Glomerular endothelial cell (primary cell): ENCODE measurements at places on chromosomes 1 and 21.

GRCh38 chr1:63329621-63330330 is 7.4 kb downstream of the FOXD3 start:
- DNase-seq = no peak

DNA sequence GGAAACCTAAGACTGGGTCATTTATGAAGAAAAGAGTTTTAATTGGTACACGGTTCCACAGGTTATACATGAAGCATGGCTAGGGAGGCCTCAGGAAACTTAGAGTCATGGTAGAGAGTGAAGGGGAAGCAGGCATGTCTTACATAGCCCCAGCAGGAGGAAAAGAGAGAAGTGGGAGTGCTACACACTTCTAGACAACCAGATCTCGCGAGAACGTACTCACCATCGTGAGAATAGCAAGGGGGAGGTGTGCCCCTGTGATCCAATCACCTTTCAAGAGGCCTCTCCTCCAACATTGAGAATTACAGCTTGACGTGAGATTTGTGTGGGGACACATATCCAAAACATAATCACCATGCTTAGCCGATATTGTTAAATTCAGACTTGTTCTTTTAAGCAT is 62.8 kb downstream of the DYRK1A start:
- DNase-seq = no peak

GRCh38 chr1:175604039-175604941 is 139.1 kb downstream of the TNR start:
- DNase-seq = no peak

DNA sequence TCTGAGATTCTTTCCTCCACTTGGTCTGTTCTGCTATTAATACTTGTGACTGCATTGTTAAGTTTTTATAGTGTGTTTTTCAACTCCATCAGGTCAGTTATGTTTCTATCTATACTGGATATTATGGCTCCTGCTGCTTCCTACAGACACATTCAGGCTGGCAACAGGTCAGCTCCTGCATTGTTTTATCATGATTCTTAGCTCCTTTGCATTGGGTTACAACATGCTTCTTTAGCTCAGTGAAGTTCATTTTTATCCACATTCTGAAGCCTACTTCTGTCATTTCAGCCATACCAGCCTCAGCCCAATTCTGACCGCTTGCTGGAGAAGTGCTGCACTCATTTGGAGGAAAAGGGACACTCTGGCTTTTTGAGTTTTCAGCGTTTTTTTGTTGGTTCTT is 37.3 kb upstream of the F3 start:
- no peak for DNase-seq

DNA sequence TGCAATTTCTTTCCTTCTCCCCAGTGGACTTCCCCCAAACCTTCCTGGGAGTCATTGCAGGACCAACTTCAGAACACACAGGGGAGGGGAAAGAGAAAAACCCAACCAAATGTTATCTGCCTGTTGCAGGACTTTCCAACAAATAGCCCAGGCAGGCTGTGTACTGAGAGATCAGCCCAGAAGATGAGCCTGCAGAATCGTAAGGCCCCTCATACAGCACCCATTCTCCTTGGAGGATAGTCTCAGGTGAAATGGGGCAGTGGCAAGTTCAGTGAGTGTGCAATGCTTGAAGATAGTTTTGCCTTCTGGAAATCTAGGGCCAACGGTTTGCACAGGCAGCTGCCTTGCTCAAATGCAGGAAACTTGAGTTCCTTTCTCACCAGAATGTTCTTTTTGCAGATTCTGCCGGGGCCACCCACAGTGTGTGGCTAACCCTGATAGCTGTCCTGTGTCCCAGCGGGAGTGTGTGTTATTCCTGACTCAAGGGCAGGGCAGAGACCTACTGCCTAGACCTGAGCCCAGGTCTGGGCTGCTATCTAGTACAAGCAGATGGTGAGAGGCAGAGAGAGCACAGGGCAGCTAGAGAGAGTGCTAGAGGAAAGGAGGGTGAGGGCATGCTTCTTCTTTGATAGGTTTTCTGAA is 48.8 kb downstream of the GADD45A start:
- no peak for DNase-seq

GRCh38 chr1:78715181-78715661 is 65.6 kb downstream of the IFI44 start:
- no peak for DNase-seq

DNA sequence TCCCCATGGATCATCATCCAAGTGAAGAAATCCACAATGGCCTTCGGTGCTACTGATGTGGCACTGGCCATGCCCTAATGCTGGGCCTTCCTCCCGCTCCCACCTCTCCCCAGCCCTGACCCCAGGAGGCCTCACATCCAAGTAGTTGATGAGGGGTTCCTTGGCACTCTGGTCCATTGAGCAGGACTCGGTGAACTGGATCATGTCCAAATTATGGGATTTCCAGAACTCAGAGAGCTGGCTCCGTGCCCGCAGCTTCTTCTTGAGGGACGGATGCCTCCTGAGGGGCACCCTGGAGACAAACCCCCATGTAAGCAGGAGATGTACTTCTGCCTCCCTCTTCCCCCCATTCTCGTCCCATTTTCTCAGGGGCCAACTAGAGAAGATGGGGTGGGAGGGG is 929 bp downstream of the CTSE start:
- no peak for DNase-seq

DNA sequence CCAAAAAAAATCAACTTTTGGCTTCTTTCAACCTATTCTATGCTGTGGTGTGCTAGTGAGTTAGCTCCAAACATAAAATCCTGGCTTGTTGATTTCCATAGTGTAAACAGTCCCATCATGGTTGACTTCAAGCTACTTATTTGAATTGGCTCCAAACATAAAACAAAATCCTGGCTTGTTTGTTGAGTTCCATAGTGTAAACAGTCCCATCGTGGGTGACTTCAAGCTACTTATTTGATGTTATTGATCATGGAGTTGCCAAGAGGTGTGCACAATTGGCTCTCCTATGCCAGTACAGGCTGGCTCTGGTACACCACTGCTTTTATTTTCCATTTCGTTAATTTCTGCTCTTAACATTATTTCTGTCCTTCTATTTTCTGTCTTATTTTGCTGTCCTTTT is 1.8 kb upstream of the COA6 start:
- no peak for DNase-seq

GRCh38 chr1:206510371-206510770 is 3.0 kb downstream of the RASSF5 start:
- no peak for DNase-seq

GRCh38 chr1:27349784-27350662 is 8.2 kb downstream of the SYTL1 start:
- no peak for DNase-seq
